Stromal cell of bone marrow (primary cell): ENCODE measurements at places on chromosomes 2 and 18.

DNA sequence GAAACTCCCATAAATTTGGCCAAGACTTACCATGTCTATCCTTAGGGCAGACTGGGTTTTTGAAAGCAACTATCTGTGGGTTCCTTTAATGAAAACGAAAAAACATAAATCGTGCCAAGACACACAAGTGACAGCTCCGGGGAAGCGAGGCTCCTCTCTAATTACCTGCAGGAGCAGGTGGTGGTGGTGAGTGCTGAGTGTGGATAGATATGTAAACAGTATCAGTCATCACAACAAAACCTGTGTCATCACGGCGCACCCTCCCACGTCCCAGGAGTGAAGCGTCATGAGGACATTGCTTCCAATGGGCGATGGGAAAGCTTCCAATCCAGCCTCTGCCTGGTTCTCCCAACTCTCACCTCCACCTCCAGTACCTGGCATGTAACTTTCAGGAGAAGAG lies 31.3 kb downstream of the ACKR3 start:
- DNase-seq, result no peak

- DNase-seq, result no peak
These were observed 11.6 kb downstream of the IRS1 start for GRCh38 chr2:226788064-226788463.

DNA sequence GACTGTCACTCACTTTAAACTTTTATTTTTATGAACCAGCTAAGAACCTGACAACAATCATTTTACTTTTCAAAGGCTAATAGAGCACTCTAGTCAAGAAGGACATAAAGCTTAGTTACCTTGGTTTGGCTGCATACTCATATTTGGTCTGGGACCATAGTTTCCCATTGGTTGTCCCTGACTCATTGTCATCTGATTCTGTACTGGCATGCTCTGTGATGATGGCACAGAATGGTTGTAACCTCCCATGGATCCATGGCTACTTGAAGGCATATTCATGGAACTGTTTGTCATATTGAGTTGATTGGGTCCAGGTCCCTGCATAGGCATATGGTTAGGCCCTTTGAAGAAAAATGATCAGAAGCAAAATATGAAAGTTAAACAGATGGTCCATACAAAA lies 37.9 kb downstream of the SS18 start:
- DNase-seq, result peak; percentile 20

- no peak for DNase-seq
These were observed 65.9 kb upstream of the STPG4 start for GRCh38 chr2:47221039-47221438.

DNA sequence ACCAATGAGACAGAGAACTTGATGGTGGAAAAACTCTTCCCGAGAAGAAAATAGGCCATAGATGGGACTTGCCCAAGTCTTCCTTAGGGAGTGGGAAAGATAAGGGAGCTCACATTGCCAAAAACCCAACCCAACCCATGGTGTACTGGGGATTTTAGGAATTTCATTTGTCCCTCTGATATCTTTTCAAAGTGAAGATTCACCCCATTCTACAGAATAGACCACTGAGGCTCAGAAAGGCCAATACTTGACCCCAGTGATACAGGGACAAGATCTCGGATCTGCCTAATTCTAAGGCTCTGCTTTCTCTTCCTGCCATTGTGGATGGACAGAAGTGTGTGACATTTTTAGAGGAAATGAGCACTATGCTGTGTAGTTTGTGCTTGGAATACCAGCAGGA lies 159.0 kb downstream of the MYCN start:
- no peak for DNase-seq

GRCh38 chr2:42558827-42559226 lies 9.6 kb upstream of the MTA3 start:
- no peak for DNase-seq

- DNase-seq, result no peak
These were observed 84.6 kb downstream of the PIGN start for GRCh38 chr18:62102221-62102620.

DNA sequence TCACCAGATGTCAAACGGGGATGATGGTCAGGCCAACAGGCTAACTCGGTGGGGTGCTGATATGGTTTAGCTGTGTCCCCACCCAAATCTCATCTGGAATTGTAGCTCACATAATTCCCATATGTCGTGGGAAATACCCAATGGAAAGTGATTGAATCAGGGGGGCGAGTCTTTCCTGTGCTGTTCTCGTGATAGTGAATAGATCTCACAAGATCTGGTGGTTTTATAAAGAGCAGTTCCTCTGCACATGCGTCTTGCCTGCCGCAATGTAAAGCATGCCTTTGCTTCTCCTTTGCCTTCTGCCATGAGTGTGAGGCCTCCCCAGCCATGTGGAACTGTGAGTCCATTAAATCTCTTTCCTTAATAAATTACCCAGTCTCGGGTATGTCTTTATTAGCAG lies 74.4 kb upstream of the YWHAQ start:
- DNase-seq, result no peak

- no peak for DNase-seq
These were observed 281.6 kb upstream of the RGPD4 start for GRCh38 chr2:107545066-107545465.

DNA sequence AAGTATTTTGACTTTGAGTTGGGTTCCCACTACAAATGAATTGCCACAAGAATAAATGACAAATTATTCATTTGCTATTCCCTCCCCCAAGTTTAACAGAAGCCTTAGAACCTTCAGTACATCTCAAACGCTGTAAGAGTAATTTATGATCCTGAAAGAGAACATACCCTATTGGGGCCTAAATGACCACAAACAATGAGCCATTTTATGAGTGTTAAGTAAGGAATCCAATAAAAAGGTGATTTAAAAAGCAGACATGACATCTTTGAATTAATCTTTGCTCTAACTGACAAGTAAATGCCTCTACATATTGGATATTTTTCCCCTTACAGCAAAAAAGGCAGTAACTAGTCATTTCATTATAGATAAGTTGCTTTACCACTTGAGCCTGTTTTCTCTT lies 136.9 kb downstream of the NRXN1 start:
- no peak for DNase-seq

- no peak for DNase-seq
These were observed 1.6 kb upstream of the EPC2 start for GRCh38 chr2:148642891-148643416.

- no peak for DNase-seq
These were observed 7.3 kb upstream of the MTLN start for GRCh38 chr2:110219496-110220189.

- DNase-seq, result no peak
These were observed 301.8 kb upstream of the GALNT5 start for GRCh38 chr2:156955701-156956100.

DNA sequence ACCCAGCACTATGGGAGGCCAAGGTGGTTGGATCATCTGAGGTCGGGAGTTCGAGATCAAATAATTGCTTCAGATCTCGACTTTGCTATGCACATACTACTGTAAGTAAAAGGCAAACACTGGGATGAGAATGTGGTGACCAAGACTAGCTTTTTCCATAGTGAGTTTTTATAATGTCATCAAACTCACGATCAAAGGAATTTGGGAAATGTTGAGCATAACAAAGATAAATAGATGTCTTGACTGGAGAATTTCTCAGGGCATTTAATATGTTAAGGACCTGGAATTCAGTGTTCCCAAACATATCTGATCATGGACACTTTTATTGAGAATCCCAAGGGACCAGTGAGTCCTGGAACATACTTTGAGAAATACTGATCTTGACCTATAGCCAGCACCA lies 205.6 kb downstream of the ARHGAP15 start:
- no peak for DNase-seq

GRCh38 chr2:174603280-174603679 lies 5.7 kb upstream of the WIPF1 start:
- DNase-seq, result peak; percentile 85

- DNase-seq, result peak; percentile 49
These were observed 806 bp downstream of the RFX8 start for GRCh38 chr2:101473911-101474701.

- no peak for DNase-seq
These were observed 836.9 kb upstream of the CELF4 start for GRCh38 chr18:38402509-38402908.

- DNase-seq, result no peak
These were observed 56.5 kb downstream of the SLC8A1 start for GRCh38 chr2:40395169-40396073.

- DNase-seq, result no peak
These were observed 171.0 kb downstream of the MIB1 start for GRCh38 chr18:21911551-21911950.

DNA sequence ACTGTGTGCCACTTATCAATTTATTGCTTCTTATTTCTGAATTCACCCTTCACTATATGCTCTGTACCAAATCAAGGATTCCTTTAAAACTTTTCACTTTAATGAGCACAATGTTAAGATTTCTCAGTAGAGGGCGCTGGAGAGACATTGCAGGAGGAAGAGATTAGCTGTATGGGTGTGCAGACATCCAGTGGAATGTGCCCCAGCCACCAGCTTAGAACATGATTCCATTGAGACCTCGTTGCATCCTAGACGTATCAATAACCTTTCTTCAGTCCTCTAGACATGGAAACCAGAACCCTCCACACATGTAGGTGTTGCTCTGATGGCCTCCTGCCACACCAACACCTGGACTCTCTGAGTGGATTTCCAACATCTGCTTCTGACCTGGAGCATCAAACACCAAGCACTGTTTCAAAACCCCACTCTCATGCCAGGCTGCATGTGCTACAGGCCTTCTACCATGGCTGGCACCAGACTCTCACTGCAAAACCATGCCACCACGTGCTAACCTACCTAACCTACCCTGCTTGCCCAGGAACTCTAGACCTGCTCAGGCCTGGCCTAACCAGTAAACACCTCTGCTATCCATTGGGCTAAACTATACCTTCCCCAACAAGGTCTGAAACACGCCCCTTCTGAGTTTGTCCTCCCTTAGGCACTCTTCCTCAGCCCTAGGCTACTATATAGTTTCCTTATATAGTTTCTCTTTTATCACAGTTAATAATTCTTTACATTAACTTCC lies 633.2 kb upstream of the PKDCC start:
- peak; percentile 35 for DNase-seq

GRCh38 chr2:222421626-222422025 lies 2.7 kb upstream of the SGPP2 start:
- no peak for DNase-seq

GRCh38 chr2:156401861-156402260 lies 34.3 kb upstream of the GPD2 start:
- no peak for DNase-seq

DNA sequence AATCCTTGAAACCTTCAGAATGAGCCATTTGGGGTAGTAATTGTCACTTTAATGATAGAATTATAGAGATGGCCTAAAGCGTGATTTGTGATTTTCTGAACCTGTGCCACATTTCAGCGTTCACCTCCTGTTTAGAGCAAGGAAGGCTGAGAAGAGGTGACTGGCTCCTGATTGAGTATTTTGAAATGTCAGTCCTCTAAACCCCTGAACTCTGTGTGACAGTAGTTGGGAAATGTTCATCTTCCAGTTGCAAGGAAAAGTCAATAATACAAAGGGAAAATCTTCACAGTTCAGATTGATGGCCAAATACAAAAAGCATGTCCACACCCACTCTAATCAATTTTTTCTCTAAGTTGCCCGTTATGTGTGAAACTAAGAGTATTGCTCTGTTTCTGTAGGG lies 305.2 kb downstream of the ARHGAP15 start:
- DNase-seq, result no peak

- no peak for DNase-seq
These were observed 411 bp downstream of the RNASEH1 start for GRCh38 chr2:3557639-3558204.

DNA sequence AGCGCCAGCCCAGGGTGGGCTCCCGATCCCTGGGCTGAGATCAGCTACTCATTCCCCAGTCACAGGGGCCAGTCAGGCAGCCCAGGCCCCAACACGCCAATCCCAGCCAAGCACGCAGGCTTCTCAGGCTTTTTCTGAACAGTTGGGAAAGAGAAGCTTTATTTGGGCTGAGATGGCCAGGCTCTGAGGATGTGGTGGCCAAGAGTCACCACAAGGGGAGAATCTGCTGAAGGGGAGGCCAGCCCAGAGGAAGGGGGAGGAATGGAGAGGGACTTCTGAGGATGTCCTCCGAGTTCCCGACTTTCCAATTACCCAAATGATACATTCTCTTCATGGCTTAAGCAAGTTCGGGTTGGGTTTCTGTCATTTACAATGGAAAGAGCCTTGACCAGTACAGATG lies 2.8 kb upstream of the DIPK1C start:
- no peak for DNase-seq

DNA sequence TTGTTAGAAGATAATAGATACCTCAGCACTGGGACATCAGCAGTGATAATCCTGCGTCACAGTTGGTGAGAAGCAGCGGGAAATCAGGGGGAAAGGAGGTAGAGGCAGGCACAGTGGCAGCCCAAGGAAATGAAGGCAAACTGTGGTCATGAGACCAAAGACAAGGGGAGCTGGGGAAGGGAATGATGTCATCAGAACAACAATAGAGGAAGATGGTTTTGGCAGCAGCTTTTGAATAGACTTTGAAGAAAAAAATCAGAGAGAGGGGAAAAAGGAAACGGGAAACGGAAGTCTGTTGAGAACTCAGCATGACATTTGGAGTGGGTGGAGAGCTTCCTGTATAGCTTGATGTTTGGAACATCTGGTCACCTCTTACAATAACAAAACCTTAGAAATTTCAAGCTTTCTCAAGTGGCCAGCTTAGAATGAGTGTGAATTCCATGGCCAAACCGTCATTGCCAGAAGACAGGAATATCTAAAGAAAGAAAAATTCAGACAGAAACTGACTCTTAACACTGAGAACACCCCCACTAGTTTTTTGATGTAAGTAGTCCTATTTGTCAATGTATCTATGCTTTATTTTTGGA lies 18.4 kb upstream of the YES1 start:
- peak; percentile 26 for DNase-seq

DNA sequence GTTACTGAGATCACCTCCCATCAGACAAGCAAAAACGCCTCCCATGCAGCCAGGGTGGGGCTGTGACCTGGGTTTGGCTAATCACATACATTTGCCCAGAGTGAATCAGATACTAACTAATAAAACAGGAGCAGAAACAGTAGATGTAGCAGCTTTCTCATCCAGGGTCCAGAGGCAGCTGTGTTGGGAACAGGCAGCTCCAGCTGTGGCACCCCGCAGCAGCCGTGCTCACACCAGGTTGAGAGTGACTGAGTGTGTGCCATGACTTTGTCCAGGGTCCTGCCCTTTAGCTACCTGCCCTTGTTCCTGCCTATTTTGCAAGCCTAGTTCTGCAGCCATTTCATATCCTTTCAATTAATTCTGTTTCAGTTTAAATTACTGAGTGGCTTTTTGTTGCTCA lies 20.5 kb downstream of the DDX18 start:
- no peak for DNase-seq

DNA sequence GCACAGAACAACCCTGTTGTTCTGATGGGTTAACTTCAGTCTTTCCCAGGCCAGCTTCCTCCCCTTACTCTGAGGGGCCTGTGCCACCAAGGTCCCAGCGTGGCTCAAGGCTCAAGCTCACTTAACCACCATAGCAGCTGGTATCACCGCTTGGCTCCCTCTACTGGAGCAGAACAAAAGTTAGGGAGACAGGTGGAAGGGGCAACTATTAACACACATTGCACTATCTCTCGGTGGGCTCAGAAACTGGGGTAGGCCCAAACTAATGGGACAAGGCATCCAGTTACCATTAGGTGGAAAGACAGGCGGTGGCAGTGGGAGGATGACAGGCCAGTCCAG lies 88.7 kb upstream of the ATL2 start:
- DNase-seq, result no peak

- DNase-seq, result no peak
These were observed 50.5 kb downstream of the PTRHD1 start for GRCh38 chr2:24742730-24743129.

- DNase-seq, result no peak
These were observed 44.0 kb upstream of the XPO1 start for GRCh38 chr2:61582165-61582564.

- DNase-seq, result no peak
These were observed 49.0 kb upstream of the MAP4K3 start for GRCh38 chr2:39486071-39486470.

GRCh38 chr2:96788442-96789244 lies 27.4 kb upstream of the CNNM3 start:
- peak; percentile 31 for DNase-seq
